ENCODE measurements at places on chromosomes 1 and 21.

GRCh38 chr1:109482791-109483671, 674 bp upstream of the ATXN7L2 start:
- DNase-seq, result peak; percentile 37

- DNase-seq, result no peak
Measured at GRCh38 chr1:211183747-211184313, 49.9 kb upstream of the KCNH1 start.

- no peak for DNase-seq
Measured at GRCh38 chr21:32414579-32415358, 2.3 kb downstream of the EVA1C start.

DNA sequence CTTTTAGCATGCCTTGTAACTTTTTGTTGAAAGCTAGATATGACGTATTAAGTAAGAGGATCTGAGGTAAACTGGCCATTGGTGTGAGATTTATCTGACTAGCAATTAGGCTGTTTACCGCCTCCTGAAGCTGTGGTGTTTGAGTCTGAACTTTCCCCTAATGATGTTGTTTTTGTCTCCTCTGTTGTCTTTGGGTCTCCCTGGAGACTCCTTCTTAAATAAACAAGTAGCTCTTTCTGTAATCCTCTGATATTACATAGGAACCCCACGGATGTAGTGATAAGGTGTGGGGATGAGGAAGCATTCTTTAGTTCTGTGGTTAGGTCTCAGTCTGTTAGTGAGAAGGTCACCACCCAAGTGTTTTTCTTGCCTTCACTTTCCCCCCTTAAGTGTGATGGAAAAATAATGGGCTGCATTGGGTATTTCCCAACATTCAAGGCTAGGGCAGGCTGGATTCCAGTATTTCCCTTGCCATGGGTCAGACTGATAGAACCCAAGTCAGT, 33.0 kb downstream of the PRSS38 start:
- no peak for DNase-seq

DNA sequence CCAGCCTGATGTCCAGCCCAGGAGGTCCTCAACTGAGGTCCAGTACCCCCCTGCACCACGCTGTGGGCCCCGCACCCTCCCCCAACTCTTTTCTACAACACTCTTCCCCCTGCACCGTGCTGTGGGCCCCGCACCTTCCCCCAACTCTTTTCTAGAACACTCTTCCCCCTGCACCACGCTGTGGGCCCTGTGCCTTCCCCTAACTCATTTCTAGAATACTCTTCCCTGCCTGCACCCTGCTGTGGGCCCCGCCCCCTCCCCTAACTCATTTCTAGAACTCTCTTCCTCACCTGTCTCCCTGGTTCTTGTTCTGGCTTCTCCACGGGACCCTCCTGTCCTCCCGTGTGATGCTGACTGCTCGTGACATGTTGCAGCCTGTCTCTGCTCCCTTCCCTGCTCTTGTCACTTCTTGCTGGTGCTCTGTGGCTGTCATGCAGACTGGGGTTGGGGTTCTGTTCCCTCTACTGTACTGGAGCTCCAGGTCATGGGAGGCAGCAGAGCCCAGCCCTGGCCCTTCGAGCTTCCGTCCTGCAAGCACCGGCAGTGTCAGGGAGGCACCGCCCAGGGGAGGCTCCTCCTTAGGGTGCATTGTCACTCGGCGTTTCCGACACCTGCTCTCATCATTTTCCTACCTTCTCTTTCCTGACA, 160.1 kb upstream of the COL6A1 start:
- DNase-seq, result peak; percentile 32

DNA sequence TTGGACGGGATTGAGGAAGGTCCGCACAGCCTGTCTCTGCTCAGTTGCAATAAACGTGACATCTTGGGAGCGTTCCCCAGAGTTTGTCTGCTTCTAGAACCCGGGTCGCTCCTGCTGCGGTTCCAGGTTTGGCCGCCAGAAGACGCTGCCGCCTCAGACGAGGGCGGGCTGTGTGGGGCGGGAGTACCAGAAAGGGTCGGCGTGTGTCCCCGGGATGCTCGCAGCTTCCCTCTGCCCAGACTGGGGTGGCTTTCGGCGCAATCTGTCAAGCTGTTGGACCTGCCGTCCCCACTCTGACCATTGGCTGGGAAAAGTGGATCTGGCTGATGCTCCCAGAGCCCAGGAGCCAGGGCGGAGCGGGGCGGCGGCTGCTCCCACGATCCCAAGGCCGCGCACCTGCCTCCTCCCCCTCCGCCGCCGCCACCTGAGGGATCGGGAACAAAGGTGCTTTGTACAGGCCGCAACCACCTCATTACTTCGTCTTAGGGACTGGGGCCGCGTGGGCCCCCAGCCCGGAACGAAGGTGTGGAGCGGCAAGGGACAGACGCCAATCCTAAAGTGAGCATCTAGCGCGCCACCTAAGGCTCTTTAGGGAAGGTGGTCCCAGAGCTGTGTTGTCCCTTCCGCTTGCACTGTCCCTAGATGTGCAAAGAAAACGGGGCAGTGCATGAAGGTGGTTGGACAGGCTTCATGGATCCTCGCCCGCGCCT, 683 bp upstream of the EFNA4 start:
- DNase-seq, result peak; percentile 84

DNA sequence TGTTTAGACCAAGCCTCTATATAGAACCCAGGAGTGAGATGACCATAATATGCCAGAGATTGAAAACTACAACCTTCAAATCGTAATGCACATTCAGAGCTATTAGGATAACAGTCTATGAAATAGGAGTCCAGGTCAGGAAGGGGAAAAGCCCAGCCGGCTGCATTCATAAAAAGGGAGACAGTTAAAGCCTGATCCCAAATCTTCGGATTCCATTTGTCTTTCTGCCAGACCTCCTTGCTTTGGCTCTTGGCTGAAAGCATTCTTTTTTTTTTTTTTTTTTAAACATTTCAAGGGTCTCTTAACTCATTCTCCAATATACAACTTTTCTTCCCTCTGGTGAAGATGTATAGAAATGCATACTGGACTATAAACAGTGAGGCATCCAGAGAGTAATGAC, 81.1 kb downstream of the NTPCR start:
- DNase-seq, result no peak

DNA sequence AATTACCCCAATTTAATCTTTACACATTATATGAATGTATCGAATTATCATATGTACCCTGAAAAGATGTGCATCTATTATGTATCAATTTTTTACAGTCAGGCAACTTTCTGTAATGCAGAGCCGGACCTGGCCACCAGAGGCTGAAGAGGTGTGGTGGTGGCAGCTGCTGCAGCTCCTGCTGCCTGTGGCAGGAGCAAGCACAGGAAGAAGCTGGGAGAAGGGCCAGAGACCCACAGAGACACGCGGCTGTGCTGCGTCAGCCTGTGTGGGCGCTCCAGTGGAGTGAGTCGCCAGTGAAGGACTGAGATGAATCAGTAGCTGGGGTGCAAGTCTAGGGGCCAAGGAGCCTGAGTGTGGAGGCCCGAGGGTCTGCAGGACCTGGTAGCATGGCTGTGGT, 74.3 kb upstream of the COG2 start:
- DNase-seq, result peak; percentile 16

GRCh38 chr1:208521534-208521933, 277.4 kb upstream of the PLXNA2 start:
- DNase-seq, result no peak

GRCh38 chr1:229557913-229558414, 543 bp downstream of the ABCB10 start:
- DNase-seq, result peak; percentile 61

- no peak for DNase-seq
Measured at GRCh38 chr1:37189111-37189510, 154.8 kb upstream of the GRIK3 start.

DNA sequence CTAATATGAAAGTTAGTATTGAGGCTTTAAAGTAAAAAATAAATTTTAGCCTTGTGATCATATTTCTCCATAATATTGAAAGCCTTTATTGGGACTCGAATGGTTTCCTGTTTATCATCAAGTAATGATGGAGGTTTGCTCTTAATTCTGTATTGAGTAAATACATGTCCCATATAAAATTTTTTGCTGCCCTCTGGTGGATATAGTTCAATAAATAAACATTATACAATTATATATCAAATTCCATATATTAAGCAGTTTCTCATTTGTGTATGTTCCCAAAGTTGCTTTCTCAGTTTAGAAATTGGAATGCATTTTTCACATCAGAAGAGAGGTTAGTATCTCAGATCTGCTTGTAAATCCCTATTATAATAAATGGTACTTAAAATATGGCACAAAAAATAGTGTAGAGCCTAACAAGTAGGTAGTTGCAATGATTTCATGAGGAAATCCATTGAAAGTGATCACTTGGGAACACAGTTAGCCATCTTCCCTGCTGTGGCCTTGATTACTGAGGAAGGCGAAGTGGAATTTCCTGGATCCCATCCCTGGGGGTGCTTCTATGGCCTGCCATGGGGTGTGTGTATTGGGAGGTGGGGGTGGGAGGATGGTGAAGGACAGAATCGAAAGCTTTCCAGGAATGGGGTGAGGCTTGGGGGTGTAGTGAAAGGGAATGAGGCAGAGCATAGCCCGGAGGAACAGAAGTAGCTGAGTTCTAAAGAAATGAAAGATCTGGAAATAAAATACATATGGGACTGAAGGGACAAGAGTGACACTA, 84.1 kb upstream of the C21orf91 start:
- DNase-seq, result peak; percentile 45

DNA sequence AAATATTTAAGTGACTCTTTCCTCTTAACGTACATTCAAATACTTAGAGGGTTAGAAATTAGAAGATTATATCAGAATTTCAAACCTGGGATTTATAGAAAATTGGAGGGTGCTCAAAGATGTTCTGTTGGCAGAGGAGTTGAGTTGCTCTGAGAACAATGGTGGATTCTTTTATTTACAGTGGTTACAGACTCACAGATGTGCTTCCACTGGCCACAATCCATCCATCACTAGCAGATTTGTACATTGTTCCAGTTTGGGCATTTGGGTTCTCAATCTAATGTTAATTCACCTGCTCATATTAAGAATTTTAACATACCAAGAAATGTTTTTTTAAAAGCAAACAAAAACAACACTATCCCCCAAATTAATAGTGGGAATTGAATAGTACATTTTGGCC, 23.5 kb downstream of the DNAJC6 start:
- DNase-seq, result no peak

DNA sequence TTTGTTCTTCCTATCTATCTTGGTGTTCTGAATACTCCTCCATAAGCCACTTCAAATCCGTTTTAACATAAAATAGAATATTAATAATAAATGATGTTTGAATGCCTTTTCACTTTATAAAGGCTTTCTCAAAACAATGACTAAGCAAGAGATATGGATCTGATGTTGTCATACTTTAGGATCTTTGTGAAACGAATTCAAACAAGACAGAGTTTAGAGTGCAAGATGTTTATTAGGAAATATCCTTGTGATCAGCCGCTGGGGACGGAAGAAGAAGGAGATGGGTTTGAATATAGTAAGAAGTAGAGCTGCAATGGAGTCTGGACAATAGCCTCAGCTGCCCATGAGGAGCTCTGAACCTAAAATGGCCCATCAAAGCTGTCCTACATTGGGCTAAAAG, 351.8 kb downstream of the NEGR1 start:
- no peak for DNase-seq
